ENCODE measurements at places on chromosomes 5 and 9.

- DNase-seq: peak; percentile 64
Measured at GRCh38 chr9:5886114-5886939, 4.4 kb upstream of the MLANA start.

DNA sequence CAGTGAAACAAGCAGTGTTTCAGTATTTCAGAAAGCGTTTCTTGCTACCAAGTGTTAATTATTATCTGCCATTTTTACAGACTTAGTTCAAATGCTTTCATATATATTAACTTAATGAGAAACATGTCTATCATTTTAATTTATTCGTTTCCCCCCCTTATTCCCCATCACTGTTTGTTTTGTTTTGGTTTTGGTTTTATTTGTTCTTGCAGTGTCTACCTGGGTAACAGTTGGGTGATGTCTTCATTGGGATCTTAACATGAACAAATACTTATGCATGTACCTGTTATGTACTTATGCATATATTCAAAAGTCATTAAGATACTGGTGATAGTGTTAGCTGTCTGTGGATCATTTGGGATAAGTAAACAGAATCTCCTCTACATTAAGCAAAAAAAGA lies 108.0 kb downstream of the CDC42SE2 start:
- no peak for DNase-seq

DNA sequence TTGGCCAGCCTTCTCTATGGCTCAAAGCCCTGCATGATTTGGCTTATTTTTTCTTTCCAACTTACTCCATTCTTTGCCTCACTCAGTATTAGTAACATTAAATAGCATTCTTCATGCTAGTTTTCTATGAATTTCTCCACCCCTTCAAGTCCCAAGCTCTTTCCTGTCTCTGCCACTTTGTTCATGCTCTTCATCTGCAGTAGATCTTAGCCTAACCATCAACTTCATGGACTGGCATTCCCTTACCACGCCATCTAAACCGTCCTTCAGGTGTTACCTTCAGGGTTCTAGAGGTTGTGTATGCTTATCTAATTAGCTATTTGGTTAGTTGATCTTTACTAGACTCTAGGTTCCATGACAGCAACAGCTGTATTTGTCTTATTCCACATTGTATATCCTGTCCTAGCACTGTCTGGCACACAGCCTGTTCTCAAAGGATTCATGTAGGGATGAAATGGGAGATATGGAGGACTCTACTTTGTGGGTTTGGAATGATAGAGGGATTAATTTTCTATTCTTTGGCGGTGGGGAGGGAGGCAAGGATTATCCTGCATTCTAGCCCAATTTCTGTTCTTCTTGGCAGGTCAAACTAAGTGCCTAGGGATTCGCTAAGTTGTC lies 26.4 kb downstream of the TMEM167A start:
- DNase-seq: no peak

DNA sequence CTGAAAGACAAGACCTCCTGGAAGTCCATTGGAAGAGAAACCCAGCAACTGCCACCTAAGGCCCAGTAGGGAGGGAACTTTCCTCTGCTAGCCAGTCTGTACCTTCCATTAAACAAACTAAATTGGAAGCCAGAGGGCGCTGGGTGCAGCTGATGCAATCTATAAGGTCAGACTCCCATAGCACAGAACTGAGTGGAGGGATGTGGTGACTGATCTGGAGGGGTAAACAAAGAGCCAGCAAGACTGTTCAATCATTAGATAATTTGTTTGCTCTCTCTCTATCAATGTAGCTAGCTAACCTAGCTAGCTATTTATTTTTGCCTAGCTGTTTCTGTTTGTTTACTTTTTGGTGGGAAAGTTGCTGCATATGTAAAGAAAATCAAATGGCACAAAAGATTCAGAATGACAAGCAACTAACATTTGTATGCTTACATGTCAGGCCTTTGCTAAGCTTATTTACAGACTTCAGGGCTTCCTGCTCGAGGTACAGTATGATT lies 291.8 kb upstream of the DAB2 start:
- peak; percentile 67 for DNase-seq

DNA sequence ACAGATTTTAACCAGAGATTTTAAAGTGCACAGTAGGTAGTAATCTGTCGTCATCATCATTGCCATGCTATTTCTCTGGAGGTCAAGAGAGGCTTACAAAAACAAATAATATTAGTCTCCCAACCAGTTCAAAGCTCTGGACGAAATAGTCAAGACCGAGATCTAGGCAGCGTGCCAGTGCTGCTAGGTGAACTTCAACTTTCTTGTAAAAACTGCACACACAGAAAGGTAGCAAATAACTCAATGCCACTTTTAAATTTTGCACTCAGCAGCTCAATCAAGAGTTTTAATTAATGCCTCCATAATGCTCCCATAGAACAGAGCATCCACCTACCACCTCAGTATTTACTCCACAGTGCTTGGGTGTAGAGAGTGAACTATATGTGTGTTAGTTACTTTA lies 656.8 kb downstream of the IRX1 start:
- DNase-seq: no peak

DNA sequence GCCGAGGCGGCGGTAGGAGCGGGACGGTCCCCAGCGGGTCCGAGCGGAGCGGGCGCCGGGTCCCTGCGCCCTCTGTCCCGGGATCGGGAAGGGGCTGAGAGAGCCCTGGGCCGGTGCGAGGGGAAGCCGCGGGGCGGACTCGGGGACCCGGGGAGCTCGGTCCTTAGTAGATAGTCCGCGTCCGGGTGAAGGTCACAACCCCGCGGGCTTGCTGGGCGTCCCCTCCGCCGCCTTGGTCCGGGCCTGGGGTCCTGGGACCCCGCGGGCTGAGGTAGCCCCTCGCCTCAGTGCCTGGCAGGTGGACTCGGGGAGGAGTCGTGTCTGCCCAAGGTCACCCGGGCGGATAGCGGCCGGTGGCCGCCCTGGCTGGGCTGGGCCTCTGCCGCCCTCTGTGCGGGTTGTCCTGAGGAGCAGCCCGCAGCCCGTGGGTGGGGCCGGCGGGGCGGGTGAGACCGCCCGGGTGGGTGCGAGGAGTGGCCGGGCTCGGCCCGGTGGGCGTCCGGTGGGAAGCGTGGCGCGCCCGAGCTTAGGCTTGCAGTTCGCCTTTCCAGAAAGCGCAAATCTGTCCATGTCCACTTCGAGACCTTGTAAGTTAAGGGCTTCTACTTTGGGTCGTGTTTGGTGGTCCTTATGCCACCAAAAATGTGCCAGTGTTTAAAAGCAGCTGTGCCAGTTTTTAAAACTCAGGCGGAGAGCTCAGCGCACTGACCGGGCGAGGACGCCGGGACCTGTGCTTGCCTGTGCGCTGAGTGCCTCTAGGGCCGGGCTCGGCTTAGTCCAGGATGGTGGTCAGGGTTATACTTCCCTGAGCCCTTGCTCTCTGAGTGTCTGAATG lies 554 bp downstream of the SDHA start:
- peak; percentile 61 for DNase-seq

DNA sequence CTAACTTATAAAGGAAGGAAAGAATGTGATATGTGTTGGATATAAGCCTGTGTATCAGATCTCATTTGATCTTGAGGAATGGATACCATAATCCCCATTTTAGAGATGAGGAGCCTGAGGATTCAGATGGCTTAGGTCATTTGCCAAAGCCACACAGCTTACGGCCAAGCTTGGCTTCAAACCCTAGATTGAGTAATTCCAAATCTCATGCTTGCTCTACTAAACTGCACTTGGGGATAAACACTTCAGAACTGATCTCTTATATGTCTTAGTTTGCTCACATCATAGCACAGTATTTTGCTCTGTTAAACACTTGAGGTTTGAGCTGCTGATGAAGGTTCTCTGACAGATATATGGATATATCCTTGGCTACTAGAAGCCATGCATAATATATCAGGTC lies 504.4 kb downstream of the NTRK2 start:
- DNase-seq: no peak

- no peak for DNase-seq
Measured at GRCh38 chr9:135245482-135246247, 158.2 kb downstream of the OLFM1 start.

- DNase-seq: no peak
Measured at GRCh38 chr5:42507451-42508097, 84.3 kb downstream of the GHR start.

DNA sequence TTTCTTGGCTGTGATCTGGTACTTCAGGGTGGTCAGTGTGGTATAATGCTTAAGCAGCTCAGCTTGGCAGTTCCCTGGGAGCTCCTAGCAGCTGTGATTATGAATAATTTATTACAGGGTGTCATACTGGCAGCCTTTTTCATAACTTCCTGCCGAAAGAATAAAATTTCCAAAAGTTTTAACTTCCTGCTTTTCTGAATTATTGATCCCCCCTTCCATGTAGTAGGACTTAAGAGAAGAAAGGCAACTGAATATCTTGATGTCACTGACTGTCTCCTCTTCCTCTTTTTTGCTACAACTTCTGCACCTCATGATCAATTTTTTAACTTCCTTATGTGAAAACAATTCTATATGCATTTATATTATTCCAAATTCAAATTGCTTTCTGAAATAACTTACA lies 74.3 kb upstream of the SPEF2 start:
- DNase-seq: peak; percentile 53

GRCh38 chr9:613771-614347 lies 227.6 kb upstream of the DMRT1 start:
- DNase-seq: peak; percentile 95

DNA sequence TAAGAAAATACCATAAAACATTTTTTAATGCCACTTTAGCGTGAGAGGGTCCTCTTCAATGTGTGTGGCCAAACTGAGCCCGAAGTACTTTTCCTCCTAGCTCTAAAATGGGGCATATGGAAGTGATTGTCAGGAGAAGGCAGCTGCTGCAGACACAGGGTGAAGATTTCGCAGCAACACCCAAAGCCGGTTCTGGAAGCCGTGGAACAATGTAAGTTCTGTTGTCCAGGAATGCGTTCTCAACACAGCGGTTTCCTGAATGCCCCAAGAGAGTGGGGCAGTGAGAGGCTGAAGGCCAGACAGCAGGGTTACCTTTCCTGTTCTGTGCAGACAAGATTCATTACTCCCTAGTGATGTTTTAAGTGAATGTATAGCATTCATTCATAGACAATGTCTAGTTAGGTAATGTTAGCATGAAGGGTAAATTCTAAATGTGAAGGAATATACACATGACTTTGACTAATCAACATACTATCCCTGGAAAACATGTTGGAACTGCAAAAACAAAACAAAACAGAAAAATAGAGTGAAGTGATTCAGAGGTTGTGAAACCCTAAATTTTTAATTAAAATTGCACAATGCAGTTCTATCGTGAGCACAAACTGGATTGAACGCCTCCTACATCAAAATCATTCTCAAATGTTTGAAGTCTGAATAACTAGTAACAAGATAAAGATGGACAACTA lies 197.0 kb upstream of the SEMA6A start:
- DNase-seq: no peak

- DNase-seq: peak; percentile 41
Measured at GRCh38 chr9:137301081-137301947, 757 bp downstream of the NRARP start.

DNA sequence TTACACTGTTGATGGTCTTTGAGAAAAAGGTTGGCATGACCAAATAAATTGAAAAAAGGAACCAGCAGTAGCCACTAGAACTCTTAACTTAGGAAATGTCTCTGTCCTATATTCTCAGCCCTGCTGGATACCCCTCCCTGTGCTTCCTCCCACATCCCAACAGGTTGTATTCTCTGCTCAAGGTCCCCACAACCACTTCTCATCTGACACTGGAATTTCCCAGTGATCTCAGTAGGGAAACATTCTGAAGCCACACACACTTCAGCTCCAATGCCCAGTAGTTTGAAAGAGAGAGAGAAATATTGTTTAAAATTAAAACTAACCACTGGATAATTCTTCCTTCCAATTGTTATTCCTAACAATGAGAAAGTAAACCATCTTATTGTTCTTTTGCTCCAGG lies 30.0 kb upstream of the NREP start:
- DNase-seq: no peak

GRCh38 chr9:130110166-130110565 lies 56.5 kb downstream of the GPR107 start:
- DNase-seq: no peak

GRCh38 chr5:77853353-77853907 lies 77.3 kb upstream of the TBCA start:
- DNase-seq: no peak

- DNase-seq: no peak
Measured at GRCh38 chr9:81777482-81777881, 88.1 kb upstream of the TLE1 start.

GRCh38 chr9:121498150-121498486 lies 1.5 kb downstream of the GGTA1 start:
- peak; percentile 75 for DNase-seq

DNA sequence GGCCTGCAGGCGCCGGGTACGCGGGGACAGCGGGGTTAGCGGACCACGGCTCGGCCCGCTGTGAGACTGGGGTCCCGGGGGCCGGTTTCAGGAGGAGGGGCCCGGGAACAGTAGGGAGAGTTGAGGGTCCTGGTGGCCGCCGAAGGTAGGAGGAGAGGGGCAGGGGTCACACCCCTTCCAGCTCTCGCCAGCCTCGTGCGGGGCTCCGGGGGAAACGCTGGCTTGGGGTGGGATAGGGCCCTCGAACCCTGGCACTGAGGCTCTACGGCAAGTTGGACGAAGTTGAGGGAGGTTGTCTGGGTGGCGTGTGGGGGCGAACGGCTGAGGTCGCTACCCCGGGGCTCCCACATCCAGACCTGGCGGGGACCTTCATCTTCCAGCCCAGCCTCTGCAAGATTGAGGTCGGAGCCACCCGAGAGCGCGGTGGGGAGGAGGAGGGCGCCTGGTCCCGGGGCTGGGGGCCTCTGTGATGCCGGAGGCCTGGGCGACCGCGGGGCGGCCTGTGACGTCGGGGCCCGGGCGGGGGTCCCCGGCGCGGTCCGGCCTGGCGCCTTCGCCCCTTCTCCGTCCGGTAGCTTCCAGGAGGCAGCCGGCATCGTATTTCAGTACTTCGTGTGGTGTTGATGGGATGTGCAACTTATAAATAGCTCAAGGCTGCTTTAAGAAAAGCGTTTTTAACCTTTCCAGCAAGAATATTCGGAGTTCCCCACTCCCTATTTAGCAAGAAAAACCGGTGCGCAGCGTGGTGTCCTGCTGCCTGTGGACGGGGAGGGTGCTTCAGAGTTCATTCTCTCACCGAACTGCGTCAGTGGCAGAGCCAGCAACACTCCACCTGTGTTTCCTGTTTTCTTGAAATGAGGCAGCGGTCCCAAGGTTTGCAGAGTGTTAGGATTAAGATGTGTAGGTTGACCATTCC lies 902 bp downstream of the HABP4 start:
- peak; percentile 27 for DNase-seq

- DNase-seq: no peak
Measured at GRCh38 chr5:128904805-128905567, 60.3 kb upstream of the SLC27A6 start.

DNA sequence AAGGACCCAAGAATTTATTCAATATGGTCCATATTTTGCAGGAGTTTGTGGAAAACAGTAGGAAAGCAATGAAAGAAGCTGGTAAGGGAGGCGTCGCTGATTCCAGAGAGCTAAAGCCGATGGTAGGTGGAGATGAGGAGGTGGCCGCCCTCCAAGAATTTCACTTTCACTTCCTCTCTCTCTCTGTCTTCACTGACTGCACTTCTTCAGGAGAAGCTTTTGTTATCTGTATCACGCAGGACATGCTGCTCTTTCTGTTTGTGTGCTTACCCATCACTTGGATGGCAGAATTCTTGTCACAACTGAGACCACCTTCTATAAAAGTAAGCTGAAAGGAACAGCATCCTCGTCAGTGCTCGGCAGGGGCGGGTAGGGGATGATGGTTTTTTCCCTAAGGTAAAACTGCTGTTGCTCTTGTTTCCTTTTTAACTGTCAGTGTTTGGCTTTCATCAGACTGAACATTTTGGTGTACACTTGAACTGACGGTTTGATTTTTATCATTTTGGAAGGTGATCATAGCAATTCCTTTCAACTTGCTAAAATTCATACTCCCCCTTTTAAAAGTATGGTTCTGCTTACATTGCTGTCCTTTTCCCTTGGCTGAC lies 62.4 kb upstream of the FSD1L start:
- peak; percentile 40 for DNase-seq

- DNase-seq: no peak
Measured at GRCh38 chr9:134890155-134890495, 9.5 kb downstream of the FCN2 start.
